ENCODE measurements at places on chromosomes 4 and X.

- DNase-seq, result no peak
Measured at GRCh38 chr4:70000711-70001110, 4.9 kb downstream of the STATH start.

- no peak for DNase-seq
Measured at GRCh38 chr4:20627866-20628265, 72.4 kb upstream of the PACRGL start.

DNA sequence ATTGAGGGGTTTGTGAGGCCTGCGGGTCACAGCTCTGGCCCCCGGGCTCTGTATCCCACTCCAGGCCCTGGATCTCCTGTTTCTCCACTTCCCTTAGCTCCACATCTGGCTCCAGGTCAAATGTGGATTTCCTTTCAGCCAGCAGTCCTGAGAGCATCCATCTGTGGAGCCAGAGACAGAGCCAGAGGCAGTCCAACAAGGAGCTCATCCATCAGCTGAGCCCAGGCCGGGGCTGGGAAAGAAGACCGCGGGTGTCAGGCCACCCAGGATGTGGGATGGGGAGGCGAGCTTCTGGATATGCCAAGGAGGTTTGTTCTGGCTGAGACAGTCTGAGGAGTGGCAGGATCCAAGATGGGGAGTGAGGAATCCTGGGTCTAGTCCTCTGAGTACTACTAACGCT is 91.7 kb downstream of the EFNB1 start:
- no peak for DNase-seq

DNA sequence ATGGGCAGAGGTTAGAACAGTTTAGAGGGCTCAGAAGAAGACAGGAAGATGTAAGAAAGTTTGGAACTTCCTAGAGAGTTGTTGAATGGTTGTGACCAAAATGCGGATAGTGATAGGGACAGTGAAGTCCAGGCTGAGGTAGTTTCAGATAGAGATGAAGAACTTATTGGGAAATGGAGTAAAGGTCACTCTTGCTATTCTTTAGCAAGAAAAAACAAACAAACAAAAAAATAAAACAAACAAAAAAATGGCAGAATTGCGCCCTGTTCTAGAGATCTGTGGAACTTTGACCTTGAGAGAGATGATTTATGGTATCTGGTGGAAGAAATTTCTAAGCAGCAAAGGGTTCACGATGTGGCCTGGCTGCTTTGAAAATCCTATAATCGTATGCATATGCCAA is 185.1 kb upstream of the SFRP2 start:
- DNase-seq, result no peak
